ENCODE measurements at places on chromosomes 2 and 18.

DNA sequence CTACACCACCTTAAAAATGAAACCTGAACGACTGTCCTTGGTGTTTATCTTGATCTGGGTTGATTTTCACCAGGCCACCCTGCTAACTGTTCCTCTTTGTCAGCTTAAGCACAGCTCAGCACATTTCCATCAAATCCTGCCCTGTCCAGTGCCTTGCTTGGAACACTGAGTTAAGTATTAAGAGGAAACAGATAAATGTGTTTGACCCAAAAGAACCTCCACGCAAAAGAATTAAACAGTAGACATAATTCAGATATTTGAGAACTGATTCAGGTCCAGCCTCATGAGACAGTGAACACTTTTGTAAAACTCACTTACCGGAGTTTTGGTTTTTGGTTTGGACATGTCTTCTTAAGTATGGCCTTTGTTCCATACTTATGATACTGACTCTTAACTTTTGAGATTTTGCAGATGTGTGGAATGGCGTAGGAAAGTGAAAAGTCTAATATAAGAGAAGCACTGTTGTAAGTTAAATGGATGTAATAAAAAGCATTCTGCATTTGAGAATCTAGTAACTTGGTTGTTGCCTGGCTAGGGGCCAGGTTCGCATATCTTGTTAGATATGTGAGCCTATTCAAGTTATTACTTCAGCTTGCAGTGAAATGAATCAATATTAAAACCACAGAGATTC, 88.9 kb upstream of the SERPINE2 start:
- H3K4me3 ChIP-seq: no peak overlapping the region
- H3K4me1 ChIP-seq: peaks cover 6% of the 10 kb centered on the region
- no peaks in the 10 kb centered on the region for H3K36me3 ChIP-seq
- H3K27me3 ChIP-seq: no peaks in the 10 kb centered on the region

- no peak overlapping the region for H3K27ac ChIP-seq
- H3K4me3 ChIP-seq: no peak overlapping the region
- no peaks in the 10 kb centered on the region for H3K4me1 ChIP-seq
- H3K27me3 ChIP-seq: no peaks in the 10 kb centered on the region
- no peaks in the 10 kb centered on the region for H3K36me3 ChIP-seq
These were observed 22.2 kb upstream of the MSTN start for GRCh38 chr2:190084704-190085103.

DNA sequence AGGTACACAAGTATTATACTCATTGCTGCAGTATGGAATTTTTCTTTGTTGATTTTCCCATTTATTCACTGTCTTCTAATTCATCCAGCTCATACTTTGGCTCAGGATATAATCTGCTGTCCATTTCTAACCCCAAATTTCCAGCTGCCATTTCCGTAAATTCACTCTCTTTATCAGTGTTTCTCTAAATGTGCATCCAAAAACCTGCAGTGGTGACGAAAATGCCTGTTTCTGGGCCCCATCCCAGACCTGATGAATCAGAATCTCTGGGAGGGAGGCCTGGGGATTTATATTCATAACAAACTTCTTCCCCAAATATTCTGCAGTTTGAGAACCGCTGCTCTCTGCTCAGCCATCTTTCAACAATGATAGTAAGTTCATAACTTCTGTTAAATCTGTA, 86.6 kb downstream of the VWC2L start:
- H3K27me3 ChIP-seq: no peaks in the 10 kb centered on the region
- no peaks in the 10 kb centered on the region for H3K4me1 ChIP-seq
- no peak overlapping the region for H3K27ac ChIP-seq
- H3K36me3 ChIP-seq: no peaks in the 10 kb centered on the region
- no peak overlapping the region for H3K4me3 ChIP-seq

GRCh38 chr2:33020883-33021282, 74.1 kb downstream of the LTBP1 start:
- H3K4me1 ChIP-seq: peaks cover 3% of the 10 kb centered on the region
- DNase-seq: no peak
- H3K27ac ChIP-seq: no peak overlapping the region
- H3K36me3 ChIP-seq: no peaks in the 10 kb centered on the region
- no peaks in the 10 kb centered on the region for H3K27me3 ChIP-seq
- H3K4me3 ChIP-seq: no peak overlapping the region

DNA sequence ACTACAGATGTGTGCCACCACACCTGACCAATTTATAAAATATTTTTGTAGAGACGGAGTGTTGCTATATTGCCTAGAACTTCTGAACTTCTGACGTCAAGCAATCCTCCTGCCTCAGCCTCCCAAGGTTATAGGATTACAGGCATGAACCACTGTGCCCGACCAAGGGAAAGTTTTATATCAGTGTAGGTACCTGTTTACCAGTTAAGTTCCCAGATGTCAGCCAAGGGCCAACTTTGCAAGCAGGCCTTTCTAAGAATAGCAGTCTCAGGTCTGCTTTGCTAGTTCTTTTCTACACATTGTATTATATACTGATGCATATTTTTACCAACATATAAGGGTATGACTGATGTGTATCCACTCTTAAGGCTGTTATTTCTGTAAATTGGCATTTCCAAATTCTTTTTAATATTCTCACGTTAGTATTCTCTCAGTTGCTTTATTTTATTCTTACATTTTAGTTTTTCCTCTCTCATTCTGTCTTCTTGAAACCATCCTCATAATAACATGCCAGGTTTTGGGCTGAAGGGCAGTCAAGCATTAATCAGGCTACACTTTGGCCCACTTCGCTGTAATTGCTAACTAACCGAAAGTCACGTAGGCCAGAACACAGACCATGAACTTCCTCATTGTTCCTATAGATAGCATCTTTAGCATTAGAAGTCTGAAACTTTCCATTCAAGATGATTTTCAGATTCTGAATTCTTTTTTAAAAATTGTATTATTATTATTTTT, 25.0 kb upstream of the CXXC1 start:
- H3K36me3 ChIP-seq: no peaks in the 10 kb centered on the region
- H3K27ac ChIP-seq: no peak overlapping the region
- peaks cover 2% of the 10 kb centered on the region for H3K27me3 ChIP-seq
- no peak for DNase-seq

DNA sequence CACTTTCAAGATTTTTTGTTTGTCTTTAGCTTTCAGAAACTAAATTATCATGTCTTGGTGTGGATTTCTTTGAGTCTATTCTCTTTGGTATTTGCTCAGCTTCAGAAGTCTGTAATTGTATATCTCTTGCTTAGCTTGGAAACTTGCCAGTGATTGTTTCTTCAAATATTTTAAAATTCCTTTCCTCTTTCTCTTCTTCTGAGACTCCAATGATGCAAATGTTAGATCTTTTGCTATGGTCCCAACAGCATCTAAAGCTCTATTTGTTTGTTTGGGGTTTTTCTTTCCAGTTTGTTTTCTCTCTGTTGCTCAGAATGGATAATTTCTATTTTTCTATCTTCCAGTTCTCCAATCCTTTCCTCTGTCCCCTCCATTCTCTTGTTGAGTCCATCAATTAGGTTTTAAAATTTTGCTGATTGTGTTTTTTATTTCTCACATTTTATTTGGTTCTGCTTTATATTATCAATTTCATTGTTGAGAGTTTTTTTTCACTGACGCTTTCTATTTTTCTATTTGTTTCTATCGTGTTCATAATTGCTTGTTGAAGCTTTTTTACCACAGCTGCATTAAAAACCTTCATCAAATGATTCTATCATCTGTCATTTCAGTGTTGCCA, 81.5 kb upstream of the DAPL1 start:
- DNase-seq: no peak
- no peak overlapping the region for H3K27ac ChIP-seq
- H3K4me3 ChIP-seq: no peak overlapping the region

- H3K27ac ChIP-seq: no peak overlapping the region
- H3K4me3 ChIP-seq: no peak overlapping the region
- peaks cover 6% of the 10 kb centered on the region for H3K4me1 ChIP-seq
These were observed 3.4 kb upstream of the IER3IP1 start for GRCh38 chr18:47179520-47179919.

DNA sequence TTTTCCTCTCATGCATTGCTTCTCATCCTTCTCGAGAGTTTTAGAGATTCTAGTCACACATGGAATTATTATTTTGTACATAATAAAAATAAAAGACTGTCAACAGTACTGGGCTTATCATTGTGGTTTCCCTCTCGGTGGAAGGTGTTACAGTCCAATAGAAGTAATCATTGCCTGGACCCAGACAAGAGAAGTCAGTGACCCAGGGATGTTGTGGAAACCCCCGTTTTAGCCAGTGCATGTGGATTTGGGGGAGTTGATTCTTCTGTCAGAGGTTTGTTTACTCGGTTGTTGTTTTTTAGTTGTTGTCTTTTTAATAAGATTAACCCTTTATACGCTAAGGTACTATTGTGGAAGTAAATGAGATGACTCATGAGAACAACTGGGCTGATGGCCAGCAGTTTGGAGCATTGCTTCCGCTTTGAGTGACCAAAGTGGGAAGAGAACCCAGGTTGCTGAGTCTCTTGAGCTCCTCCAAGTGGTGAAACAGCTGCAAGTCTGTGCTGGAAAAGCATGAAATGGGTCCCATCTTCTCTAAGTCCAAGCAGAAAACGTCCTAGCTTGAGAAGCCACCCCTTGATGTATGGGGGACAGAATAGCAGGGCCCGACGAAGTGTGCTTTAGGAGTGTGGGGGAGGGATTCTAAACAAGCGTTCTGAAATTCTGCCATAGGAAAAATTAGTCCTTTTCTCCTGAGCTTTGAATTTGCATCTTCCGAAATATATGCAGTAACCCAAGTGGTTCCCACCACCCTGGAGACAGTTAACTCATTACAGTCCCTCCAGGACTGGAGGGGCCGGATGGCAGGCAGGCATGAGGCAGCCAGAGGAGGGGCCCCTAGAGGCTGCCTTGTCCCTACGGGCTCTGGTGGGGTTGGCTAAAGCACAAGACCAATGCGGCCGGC, 61.8 kb upstream of the GPR45 start:
- DNase-seq: peak; percentile 51
- H3K27me3 ChIP-seq: peaks cover 6% of the 10 kb centered on the region
- no peaks in the 10 kb centered on the region for H3K36me3 ChIP-seq
- no peaks in the 10 kb centered on the region for H3K4me1 ChIP-seq
- no peak overlapping the region for H3K27ac ChIP-seq

GRCh38 chr2:219559156-219559915, 12.0 kb downstream of the OBSL1 start:
- peaks cover 74% of the 10 kb centered on the region for H3K36me3 ChIP-seq
- peaks cover 2% of the 10 kb centered on the region for H3K27me3 ChIP-seq
- H3K4me1 ChIP-seq: peaks cover 21% of the 10 kb centered on the region
- no peak overlapping the region for H3K27ac ChIP-seq

GRCh38 chr18:53796040-53796729, 428.3 kb downstream of the MBD2 start:
- H3K4me3 ChIP-seq: no peak overlapping the region
- peak; percentile 22 for DNase-seq
- no peaks in the 10 kb centered on the region for H3K36me3 ChIP-seq
- H3K4me1 ChIP-seq: no peaks in the 10 kb centered on the region
- H3K27ac ChIP-seq: no peak overlapping the region
- H3K27me3 ChIP-seq: no peaks in the 10 kb centered on the region

DNA sequence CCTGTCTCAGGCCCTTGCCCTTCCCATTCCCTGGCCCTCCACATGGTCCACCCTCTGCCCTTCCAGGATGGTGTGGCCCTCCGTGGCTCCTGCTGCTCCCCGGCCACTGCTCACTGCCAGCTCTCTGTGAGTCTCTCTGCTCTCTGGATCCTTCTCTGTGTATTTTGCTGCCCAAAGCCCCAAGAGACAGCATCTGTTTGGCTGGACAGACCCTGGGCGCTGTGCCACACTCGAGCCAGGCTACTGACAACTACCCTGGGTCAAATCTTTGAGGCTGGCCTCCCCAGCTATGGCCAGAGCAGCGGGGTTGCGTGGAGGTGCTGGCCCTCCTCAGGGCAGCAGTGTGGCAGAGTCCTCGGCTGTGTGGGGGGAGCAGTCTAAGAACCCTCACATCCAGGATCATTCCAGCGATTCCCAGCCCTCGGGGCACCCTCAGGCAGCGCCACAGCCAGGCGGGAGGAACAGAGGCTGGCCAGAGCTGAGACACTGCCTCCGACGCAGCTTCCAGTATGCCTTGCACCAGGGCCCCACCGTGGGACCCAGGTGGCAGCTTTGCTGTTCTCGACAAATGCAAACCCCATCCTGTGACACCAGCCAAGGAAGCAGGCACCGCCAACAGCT, 139.4 kb upstream of the GLI2 start:
- H3K27ac ChIP-seq: peak overlapping the region; percentile 88
- H3K36me3 ChIP-seq: no peaks in the 10 kb centered on the region
- peak; percentile 61 for DNase-seq
- H3K4me3 ChIP-seq: no peak overlapping the region

DNA sequence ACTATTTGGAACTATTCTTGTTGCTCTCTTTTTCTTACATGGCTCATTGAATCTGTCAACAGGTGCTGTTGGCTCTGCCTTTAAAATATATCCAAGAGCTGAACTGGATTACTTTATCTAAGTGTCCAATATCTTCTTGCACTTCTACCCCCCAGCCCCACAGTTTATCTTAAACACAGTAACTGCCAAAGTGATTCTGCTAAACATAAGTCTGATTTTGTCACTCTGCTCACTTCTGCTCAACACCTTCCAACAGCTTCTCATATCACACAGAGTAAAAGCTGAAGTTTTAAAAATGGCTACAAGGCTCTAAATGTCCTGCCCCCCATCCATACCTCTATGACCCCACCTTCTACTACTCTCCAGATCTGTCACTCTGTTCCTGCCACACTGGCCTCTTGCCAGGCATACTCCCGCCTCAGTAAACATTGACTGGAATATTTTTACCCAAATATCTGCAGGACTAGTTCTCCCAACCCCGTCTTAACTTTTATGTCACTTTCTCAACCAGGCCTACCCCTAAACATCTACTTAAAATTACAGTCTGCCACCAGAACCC, 130.7 kb downstream of the CCDC148 start:
- H3K4me3 ChIP-seq: no peak overlapping the region
- no peak for DNase-seq
- no peaks in the 10 kb centered on the region for H3K4me1 ChIP-seq
- no peaks in the 10 kb centered on the region for H3K27me3 ChIP-seq
- H3K36me3 ChIP-seq: no peaks in the 10 kb centered on the region
- no peak overlapping the region for H3K27ac ChIP-seq

- H3K36me3 ChIP-seq: no peaks in the 10 kb centered on the region
- DNase-seq: peak; percentile 77
- H3K27me3 ChIP-seq: no peaks in the 10 kb centered on the region
- no peak overlapping the region for H3K27ac ChIP-seq
- peaks cover 2% of the 10 kb centered on the region for H3K4me1 ChIP-seq
- H3K4me3 ChIP-seq: no peak overlapping the region
These were observed 35.5 kb downstream of the DIS3L2 start for GRCh38 chr2:231996797-231997540.

- DNase-seq: no peak
- no peaks in the 10 kb centered on the region for H3K27me3 ChIP-seq
- H3K36me3 ChIP-seq: no peaks in the 10 kb centered on the region
- no peak overlapping the region for H3K4me3 ChIP-seq
- no peaks in the 10 kb centered on the region for H3K4me1 ChIP-seq
These were observed 309.4 kb downstream of the PTPRM start for GRCh38 chr18:7876354-7877104.

DNA sequence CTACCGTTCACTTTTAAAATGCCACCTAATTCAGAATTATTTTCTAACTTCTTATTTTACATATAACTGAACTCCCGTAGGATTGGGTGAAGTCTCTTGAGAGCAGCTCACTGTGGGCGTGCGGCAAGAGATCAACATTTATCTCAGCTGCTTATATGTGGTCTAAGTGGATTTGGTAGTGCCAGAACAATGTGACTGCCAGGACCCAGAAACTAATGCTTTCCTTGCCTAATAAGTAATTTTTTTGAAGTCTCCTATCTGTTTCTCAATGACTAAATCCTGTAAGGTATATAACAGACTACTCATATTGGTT, 11.2 kb upstream of the NFE2L2 start:
- no peak overlapping the region for H3K27ac ChIP-seq
- no peaks in the 10 kb centered on the region for H3K27me3 ChIP-seq
- no peak overlapping the region for H3K4me3 ChIP-seq

- H3K27ac ChIP-seq: peak overlapping the region; percentile 65
- peaks cover 22% of the 10 kb centered on the region for H3K27me3 ChIP-seq
- H3K4me1 ChIP-seq: peaks cover 17% of the 10 kb centered on the region
- no peak overlapping the region for H3K4me3 ChIP-seq
- peak; percentile 93 for DNase-seq
- H3K36me3 ChIP-seq: no peaks in the 10 kb centered on the region
These were observed 6.2 kb upstream of the ARMC9 start for GRCh38 chr2:231191896-231192872.

Measured in muscle of leg (tissue), 16 donors.